Stimulated activated CD8-positive, alpha-beta memory T cell treated with anti-CD3 and anti-CD28 coated beads, Interleukin-4, amount 100 ng/mL, for 24 hours (primary cell): ENCODE measurements at places on chromosomes 11 and 22.

DNA sequence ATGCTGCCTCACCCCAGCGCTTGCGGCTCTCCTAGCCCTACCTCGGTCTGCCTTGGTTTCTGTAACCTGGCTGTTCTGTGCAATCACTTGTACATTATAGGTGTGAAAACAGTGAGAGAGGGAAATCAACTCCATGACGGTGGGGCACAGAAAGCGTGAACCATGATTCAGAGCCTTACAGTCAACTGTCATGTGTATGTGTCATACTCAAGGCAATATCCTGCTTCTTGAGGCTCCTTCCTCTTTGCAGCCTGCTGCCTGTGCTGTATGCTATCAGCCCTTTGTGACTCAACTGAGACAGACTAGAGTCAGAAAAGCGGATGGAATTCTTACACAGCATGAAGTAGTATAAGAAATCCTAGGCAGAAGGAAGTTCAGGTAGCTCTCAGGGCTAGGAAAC, 2.1 kb downstream of the NRIP3 start:
- DNase-seq = no peak

DNA sequence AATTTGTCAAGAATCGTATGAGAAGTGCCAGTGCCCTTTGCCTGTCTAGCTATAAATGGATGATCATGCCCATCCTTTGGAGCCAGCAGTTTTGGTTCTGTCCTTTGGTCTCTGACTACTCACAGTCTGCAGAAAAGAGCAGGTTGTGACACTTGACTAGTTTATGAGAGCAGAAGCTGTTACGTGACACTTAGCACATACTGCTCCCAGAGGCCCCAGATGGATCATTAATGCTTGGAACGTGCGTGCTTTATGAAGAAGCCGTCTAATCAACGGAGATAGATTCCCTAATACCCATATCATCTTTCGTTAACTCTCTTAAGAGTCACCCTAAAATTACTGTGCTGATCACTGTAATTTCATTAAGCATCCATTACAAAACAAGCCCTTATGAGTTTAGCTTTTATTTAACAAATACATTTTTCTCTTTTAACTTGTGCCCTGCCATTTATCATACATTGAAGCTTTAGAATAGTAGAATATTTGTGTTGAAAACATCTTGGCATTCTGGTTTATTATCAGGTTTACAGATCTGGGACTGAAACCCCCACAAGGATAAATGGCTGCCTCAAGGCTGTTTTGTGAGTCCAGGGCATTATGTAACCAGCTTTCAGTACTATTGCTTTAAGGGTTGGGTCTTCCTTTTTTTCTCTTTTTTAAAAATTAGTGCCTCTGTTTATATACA, 47.0 kb upstream of the ADORA2A start:
- no peak for DNase-seq

GRCh38 chr11:2449548-2450320, 4.9 kb downstream of the KCNQ1 start:
- no peak for DNase-seq

GRCh38 chr22:40853333-40853732, 3.1 kb downstream of the ST13 start:
- no peak for DNase-seq

DNA sequence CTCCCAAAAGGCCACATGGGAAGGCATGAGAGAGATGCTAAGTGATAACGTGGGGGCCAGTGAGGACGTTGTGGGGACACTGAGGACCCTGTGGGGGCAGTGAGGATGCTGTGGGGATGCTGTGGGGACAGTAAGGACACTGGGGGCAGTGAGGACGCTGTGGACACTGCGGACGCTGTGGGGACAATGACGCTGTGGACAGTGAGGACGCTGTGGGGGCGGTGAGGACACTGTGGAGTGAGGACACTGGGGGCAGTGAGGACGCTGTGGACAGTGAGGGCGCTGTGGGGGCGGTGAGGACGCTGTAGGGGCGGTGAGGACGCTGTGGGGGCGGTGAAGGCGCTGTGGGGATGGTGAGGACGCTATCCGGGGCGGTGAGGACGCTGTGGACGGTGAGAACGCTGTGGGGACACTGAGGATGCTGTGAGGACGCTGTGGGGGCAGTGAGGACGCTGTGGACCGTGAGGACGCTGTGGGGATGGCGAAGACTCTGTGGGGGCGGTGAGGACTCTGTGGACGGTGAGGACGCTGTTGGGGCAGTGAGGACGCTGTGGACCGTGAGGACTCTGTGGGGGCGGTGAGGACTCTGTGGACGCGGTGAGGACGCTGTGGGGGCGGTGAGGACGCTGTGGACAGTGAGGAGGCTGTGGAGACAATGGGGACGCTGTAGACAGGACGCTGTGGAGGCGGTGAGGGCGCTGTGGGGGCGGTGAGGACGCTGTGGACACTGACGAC, 1.8 kb downstream of the GP1BB start:
- no peak for DNase-seq

DNA sequence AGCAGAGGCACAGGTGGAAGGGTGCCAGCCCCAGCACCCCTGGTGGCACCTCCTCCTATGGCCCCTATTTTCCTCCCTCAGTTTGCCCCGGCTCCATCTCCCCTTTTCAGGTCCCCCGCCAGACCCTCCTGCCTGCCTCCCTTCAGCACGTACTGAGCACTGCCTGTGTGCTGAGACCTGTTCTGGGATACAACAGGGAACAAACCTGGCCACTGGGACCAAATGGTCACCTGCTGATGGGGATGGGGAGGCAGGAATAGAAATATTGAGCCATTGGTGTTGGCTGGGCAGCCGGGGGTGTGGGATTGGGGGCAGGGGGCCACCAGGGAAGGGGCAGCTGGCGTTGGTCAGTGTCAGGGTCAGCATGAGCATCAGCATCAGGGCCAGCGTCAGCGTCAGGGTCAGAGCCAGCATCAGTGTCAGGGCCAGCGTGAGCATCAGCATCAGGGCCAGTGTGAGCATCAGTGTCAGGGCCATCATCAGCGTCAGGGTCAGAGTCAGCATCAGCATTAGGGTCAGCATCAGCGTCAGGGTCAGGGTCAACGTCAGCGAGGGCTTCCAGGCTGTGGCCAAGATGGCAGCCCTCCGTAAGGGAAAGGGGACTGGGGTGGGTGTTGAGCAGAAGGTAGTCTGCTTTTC, 7.5 kb downstream of the ZNF74 start:
- no peak for DNase-seq

GRCh38 chr11:118263112-118263511, 985 bp downstream of the MPZL2 start:
- no peak for DNase-seq

DNA sequence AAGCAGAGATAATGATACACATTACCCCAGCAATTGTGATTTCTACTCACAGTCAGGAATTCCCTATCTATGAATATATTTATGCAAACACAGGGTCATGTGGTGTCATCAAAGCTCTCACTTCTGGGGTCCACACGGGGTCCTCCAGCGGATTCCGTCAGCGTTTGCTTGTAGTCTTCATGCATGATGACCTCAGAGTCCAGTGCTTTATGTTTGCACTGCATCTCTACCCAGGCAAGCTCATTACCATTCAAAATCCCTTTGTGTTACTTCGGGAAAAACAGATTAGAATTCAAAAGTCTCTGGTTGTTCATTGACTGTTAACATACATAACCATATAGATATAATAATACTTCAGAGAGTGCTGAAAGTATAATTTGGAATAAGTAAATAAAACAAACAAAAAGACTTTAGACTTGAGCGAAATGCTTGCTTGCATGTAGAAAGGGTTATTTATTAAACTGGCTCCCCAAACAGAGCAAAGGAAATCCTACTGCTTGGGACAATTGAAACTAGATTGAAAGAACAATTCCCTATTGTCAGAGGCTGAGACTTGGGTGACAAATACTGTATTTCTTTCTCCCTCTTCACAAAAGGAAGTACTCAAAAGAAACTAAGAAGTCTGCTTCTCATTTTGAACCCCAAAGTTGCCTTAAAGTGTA, 423.1 kb downstream of the ETS1 start:
- DNase-seq = no peak

- no peak for DNase-seq
Observed at GRCh38 chr11:74135127-74135840, 35.5 kb downstream of the C2CD3 start.

GRCh38 chr11:70319396-70320076, 49.0 kb downstream of the PPFIA1 start:
- no peak for DNase-seq

DNA sequence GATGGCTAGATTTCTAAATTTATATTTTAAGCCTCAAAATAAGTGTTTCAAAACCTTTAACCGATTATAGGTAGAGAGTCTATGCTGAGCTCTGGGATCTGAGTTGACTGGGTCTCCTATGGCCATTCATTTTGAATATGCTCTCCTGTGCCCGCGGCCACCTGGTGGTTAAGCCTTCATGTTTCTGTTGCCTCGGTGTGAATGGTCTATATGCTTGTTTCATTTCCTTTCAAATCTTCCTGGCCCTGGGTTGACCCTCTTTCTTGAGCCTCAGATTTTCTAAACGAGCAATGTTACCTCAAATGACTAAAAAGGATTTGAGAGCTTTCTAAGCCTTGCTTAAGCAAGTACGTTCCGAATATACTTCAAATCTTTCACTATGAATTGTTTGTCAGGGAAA, 789.4 kb upstream of the KIRREL3 start:
- DNase-seq = no peak
